ENCODE measurements at places on chromosomes 5 and 9.

GRCh38 chr9:125889476-125890419, 142.6 kb downstream of the PBX3 start:
- peak; percentile 16 for DNase-seq

GRCh38 chr9:94142353-94142752, 58.1 kb downstream of the PTPDC1 start:
- no peak for DNase-seq

DNA sequence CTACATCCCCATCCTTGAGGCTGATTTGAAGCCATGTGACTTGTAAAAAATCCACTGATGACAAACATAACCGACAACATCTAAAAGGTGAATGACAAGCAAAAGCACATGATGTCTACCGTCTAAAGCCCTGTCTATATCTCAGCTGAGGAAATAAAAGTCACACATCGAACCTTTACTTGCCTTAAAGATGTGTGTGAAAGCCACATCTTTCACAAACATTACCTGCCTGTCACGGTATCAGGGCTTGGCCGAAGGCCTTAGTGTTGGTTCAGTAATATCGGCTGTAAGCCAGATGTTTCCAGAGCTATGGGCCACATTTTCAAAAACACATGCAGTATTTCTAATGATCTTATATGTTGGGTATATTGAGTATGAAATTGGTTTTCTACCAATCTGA, 125.8 kb downstream of the EFNA5 start:
- no peak for DNase-seq

DNA sequence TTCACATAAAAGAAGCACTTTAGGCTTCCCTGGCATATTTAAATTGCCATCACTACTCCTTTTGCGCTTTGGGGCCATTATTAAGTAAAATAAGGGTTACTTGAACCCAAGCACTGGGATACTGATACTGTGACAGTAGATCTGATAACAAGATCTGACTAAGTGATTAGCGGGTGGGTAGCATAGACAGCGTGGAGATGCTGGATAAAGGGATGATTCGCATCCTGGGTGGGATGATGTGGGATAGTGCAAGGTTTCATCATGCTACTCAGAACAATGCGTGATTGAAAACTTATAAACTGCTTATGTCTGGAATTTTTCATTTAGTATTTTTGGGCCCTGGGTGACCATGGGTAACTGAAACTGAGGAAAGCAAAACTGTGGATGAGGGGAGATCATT, 75.1 kb downstream of the PTTG1 start:
- DNase-seq, result no peak

DNA sequence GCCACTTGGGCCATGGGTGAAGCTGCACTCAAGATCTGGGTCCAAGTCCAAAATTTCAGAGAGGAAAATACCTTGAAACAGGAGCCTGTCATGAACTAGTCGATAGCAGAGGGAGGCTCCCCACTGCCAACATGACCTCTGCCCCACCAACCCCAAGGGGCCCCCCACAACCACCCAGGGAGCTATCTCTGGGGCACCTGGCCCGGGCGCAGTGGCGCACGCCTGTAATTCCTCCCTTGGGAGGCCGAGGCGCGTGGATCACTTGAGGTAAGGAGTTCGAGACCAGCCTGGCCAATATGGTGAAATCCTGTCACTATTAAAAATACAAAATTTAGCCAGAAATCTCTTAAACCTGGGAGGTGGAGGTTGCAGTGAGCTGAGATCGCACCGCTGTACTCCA, 20.1 kb upstream of the HMCN2 start:
- no peak for DNase-seq

- DNase-seq, result no peak
Observed at GRCh38 chr5:160152901-160153300, 33.7 kb upstream of the PWWP2A start.

GRCh38 chr9:33225319-33226147, 14.4 kb upstream of the SPINK4 start:
- peak; percentile 51 for DNase-seq

- DNase-seq, result no peak
Observed at GRCh38 chr9:15831384-15831783, 278.5 kb downstream of the CCDC171 start.

- DNase-seq, result no peak
Observed at GRCh38 chr5:87851603-87852002, 417.0 kb downstream of the TMEM161B start.

DNA sequence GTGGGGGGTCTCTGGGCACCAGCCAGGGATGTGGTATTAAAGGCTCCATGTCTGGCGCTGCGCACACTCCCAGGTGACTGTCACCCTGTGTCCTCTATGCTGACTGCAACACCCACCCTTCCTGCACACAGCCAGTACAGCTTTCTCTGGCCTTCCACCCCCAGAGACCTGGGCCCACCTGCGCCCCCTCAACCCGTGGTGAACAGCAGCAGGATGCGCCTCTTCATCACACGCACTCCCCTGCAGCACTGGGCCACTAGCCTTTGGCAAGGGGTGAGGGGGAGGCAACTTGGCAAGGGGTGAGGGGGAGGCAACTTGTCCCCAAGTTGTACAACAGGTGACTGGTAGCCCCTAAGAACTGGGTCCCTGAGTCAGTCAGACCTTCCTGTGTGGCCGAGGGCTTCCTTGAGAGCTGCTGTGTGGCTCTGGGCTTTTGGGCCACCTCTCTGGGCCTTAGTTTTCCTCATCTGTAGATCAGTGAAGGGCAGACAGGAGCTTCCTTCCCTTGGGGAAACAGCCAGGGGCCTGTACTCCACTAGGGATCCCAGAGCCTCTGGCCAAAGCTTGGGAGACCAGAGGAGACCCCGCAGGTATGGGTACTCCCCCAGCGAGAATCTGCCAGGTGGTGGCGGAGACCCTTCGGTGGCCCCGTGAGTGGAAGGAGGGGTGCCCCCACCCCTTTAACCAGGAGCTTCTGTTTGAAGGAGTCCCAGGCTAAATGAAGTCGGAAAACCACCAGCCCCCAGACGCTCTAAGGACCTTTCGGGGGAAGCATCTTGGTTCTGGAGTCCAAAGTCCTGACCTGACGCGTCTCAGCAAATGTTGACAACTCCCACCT, 4.5 kb downstream of the CRAT start:
- no peak for DNase-seq

DNA sequence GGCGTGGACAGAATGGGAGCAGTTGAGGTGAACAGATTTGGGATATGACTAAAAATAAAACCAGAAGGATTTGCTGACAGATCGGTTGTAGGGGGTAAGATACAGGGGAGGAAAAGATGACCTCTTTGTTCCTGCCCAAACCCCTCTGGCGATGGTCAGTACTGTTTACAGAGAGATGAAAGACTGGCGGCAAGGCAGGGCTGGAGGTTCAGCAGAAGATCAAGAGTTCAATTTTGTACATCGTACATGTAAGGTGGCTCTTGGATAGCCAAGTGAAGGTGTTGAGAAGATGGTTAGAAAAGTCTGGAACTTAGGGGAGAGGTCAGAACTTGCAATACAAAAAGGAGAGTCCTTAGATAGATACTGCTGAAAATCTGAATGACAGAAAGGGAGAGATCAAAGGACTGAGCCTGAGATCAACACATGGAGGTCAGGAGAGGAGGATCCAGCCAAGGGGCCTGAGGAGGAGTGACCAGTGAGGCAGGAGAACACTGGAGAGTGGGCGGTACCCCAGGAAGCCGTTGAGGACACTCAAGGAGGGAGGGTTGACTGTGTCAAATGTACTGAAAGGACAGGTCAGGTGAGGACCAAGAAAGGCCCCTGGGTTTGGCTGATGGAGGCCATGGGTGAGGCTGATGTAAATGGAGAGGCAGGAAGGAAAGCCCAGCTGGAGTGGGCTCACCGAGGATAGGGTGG, 7.1 kb downstream of the IL4 start:
- no peak for DNase-seq

DNA sequence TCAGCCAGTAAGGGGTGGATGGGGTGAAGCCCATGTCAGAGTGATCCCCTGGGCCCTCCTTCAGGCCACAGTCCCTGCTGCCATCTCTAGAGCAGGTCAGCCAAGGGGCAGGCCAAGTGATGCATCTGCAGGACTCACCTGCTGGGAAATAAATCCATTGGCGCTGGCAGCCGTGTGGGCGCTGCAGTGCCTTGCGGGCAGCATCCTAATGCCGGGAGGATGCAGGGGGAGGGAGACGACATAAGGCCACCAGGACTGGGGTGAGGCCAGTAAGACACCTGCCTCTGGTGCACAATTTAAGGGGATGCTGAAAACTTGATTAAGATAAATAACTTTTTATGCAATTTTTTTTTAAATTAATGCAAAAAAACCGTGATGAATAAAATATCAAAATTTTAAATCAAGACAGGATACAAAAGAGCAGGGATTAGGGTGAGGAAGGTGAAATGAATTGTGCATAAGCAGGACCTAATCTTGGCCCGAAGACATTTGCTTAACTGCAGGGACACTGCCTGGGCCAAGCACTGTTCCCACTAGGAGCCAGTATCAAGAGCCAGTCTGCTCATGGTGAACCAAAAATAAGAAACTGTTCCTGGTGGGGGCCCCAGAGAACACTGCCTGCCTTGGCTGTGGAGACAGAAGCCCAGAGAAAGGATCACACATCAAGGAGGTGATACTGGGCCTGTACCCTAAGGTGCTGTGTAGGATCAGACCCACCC, 67.5 kb upstream of the CPLX2 start:
- no peak for DNase-seq

DNA sequence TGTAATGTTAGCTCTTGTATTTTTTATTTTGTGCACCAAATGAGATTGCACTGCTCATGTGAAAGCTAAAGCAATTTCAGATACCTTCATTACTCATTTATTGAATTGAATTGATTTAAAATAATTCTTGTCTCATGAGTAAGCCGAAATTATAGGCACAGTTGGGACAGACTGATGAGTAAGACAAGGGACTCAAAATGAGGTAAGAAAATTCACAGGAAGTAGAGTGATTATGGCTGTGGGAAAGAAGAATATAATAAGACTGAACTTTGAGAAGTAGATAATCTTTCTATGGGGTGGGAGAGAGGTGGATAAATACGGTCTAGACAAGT, 51.1 kb downstream of the NUDT12 start:
- no peak for DNase-seq

DNA sequence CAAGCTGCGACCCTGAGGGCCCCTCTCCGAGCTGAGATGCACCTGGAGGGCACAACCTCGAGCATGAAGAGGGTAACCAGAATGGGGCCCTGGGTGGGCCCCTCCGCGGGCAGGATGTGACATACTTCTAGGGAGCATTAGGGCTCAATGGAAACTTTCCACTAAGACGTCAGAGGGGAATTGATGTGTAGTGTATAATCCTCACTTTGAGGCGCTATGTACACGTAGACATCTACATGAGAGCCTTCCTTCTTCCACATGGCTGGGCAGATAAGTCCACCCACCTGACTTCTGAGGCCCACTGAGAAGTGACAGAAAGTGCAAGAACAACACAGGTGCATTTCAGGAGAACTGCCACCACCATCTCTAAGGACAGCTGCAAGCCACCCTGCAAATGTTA, 61.0 kb downstream of the DAP start:
- DNase-seq, result peak; percentile 29

DNA sequence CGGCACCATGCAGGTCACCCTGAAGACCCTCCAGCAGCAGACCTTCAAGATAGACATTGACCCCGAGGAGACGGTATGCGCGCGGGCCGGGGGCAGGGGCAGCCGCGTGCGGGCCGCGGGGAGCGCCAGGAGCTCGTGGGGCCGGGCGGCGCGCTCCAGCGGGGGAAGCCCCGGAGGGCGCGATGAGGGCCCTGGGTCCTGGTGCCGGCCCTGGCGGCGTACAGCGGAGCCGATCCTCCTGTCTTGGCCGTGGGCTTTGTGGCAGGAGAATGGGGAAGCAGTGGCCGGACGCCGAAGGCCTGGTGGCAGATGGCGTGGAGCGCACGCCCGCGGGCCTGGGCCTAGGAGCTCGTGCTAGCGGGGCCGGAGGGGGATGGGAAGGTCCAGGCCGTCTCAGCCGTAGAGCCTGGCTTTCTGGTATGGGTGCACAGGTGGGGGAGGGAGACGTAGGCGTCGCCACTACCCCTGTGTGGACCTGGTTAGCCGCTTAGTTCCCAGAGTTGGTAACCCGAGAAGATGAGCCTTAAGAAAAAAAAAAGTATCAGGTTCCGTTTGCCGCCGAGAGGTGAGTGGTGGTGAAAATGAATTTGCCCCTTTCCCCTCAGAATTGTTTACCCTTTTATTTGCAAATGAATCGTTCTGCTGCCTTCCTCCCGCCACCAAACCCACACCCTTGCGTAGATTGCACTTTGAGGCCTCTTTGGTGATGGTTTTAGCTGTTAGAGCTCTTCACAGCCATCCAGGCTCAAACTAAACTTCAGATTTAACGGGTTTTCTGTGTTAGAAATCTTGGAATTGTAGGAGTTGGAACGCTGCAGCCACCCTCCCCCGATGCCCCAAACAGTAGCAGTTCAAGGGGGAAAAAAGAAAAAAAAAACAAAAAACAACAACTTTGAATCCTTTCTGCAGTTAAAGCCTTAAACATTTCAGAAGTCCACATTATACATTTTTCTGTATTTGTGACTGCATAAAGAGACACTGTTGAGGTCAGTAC, 841 bp downstream of the RAD23B start:
- DNase-seq, result peak; percentile 65

GRCh38 chr5:164359260-164360255, 854.1 kb downstream of the MAT2B start:
- DNase-seq, result no peak

DNA sequence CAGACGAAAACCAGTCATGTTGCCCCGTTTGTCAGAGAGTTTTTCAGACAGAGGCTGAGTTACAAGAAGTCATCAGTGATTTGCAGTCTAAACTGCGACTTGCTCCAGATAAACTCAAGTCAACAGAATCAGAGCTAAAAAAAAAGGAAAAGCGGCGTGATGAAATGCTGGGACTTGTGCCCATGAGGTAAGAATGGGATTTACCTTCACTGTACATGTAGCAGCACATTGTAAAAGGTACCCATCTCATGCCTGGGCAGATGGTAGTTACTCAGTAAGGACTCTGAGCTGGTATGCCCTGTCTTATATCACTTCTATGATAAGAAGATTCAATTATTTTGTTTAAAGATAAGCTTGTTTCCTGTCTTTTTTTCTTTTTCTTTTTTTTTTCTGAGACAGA, 38.8 kb downstream of the RAD50 start:
- no peak for DNase-seq

DNA sequence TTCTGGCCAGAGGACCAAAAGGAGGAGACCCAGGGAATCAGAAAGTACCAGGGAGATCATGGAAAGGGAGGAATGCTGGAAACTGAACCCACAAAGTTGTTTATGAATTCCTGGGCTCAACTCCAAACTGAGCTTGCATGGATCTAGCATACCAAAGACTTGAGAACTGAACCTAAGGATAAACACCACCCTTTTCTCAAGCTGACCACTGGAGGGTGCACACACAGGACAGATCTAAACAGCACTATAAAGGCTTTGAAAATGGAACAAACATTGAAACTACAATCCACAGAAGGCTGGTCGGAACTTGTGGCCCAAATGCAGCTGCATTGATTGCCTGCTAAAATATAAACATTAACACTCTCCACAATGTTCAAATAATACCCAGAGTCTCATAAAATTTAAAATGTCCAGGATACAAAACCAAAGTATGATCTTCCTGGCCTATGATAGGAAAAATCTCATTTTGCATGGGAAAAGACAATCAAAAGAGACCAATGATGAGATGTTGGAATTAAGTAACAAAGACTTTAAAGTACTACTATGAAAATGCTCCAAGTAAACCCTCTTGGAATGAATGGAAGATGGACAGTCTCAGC, 15.6 kb upstream of the IRF1 start:
- DNase-seq, result no peak

All from CD4-positive, alpha-beta T cell treated with Interleukin-15 for 1 hour (primary cell).